Activated CD4-positive, alpha-beta T cell treated with anti-CD3 and anti-CD28 coated beads, Interleukin-2, amount 50 U/mL, for 16 hours (primary cell): ENCODE measurements at places on chromosomes 6 and 20.

- no peak for DNase-seq
Observed at GRCh38 chr6:3999800-4000661, 78.9 kb downstream of the FAM217A start.

GRCh38 chr20:8532169-8532568, 400.1 kb downstream of the PLCB1 start:
- DNase-seq: no peak

- no peak for DNase-seq
Observed at GRCh38 chr20:4671015-4671414, 50.7 kb upstream of the PRND start.

DNA sequence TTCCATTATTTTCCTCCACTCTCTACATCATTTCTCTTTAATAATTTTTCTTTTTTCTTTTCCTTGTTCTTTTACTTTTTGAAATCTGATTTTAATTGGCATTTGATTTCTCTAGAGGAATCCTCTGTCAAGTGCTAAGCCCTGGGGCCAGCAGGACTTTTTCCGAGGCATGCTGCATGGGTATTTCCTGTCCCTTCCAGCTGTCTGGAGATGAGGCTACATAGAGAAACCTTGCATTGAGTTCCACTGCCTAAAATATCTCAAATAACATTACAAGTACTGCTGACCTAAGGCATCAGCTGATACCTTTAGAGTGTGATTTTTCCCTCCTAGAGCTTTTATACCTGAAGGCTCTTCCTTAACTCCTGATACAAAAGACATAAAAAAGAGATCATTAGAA, 6.2 kb downstream of the RNF217 start:
- no peak for DNase-seq

GRCh38 chr6:129981598-129981997, 36.8 kb upstream of the L3MBTL3 start:
- no peak for DNase-seq

DNA sequence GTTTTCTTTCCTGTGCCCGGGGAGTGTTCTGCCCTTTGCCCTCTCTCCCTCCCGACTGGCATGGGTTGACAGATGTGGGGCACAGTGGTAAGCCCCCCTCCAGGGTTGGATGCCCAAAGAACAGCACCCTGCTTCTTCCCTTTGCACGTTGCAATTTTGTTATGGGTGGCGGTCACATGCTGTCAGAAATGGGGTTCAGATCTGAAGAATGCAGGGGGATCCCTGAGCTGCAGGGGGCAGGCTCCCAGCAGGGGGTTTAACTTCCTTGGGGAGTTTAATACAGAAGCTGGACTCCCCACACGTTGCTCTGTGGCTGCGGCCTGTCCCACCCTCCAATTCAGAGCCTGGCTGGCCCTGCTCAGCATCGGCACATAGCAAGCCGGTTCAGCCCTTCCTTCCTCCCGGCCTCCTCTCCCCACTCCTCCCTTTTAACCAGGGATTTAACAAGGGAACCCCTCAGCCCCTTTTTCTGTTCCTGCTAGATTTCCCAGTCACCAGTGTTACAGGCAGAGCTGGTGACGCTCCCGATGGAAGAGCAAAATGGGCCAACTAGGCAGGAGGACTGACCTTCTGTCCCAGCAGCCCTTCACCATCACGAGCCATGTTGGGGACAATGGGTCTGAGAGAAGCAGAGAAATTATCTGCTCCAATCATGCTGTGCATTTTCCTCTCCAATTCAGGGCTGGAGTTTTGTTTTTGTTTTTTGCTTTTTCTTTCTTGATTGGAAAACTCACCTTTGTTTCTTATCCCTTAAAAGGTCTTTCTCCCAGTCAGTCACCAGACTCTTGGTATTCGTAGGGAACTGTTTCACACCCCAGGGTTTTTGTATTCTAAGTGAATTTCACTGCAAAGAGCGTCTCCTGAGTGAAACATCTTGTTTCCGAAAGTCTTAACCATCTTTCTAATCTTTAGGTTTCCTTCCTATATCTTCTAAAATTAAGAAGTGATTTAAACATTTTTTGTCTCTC, 6.8 kb downstream of the FOXF2 start:
- no peak for DNase-seq

DNA sequence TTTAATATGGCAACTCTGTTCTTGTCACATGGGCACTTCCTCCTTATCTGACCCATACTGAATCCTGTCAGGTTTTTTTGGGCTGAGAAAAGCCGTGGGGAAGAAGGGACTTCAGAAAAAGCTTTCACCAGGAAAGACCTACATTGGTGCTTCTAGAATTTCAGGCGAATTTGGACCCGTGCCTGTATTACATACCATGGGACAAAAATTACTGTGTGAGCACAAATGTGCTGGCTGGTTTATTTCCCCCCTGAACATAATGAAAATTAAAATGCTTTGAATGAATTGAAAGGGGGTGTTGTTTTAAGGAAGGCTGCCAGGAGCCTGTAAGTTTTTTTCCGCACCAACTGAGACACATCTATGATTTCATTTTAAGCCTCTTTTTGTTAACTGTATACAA, 29.6 kb downstream of the CAP2 start:
- DNase-seq: no peak

DNA sequence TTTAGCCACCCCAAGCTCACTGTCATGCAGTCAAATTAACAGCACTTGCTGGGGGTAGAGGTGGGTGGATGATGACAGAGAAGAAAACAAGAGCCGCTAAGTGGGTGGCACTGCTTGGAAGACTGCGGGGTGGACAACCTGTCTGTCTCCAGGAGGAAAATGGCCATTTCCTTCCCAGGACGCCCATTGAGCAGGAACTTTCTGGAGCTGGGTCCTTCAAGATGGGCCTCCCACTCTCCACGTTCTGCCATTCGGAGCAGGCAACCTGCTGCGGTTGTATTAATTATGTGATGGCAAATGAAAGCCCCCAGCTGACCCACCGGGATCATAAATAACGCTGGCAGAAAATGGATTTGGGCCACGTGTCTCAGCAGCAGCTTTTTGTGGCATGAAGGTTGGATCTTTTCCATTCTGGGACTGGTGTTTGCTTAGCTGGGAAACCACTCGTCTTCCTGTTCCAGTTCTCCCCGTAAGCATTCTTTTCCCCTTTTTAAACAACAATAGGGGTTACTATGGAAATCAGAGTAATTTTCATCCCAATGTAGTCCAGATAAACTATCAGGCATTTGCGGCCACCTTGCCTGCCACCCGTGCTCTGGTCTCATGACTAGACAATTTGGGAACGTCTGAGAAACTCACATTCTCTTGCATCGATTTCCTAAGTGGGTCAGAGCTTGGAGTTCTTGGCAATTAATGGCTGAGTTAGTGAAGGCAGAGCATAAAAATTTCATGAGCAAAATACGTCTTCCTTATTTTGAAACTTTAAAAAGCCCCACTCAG, 215.5 kb downstream of the ANKRD60 start:
- DNase-seq: no peak

- no peak for DNase-seq
Observed at GRCh38 chr6:124573953-124574352, 388.3 kb upstream of the RNF217 start.

DNA sequence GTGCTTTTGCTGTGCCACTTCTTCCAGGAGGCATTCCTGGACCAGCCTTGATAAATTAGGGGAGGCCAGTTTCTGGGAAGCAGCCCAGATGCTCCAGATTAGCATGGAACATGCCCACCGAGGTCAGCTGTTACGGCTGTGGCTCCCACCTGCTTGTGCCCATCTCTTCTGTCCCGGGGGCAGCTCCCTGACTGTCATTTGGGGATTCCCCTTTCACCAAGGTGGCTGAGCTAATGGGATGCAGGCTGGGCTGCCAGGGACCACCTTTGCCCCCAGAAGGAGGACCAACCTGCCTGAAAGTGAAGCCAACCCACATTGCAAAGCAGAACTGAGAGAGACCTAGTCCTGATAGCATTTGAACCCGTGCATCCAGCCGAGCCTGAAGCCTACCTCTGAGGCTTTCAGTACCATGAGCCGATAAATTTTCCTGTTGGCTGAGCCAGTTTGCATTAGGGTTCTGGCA, 85.3 kb downstream of the PTPN1 start:
- DNase-seq: no peak
